ENCODE measurements at places on chromosomes 1 and 21.
A peak's percentile ranks its signal among the peaks of the same experiment; 100 is the strongest.

DNA sequence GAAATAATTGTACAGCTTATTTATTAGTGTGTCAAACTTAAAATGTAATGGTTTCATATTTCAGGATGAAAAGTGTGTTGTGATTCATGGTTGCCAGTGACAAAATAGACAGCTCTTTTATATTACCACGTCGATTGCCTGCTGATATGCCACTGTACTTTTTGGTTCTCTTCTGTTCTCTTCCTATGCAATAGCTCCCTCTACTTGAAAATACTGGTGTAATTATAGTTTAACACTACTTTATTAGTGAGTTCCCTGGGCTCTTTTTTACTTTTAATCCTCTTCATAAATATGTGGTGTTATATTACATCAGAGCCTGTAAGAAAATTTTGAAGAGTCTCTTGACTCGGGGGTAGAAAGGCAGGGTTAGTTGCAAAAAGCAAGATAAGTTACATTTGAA is 111.3 kb downstream of the PATJ start:
- DNase-seq, result peak; percentile 3

DNA sequence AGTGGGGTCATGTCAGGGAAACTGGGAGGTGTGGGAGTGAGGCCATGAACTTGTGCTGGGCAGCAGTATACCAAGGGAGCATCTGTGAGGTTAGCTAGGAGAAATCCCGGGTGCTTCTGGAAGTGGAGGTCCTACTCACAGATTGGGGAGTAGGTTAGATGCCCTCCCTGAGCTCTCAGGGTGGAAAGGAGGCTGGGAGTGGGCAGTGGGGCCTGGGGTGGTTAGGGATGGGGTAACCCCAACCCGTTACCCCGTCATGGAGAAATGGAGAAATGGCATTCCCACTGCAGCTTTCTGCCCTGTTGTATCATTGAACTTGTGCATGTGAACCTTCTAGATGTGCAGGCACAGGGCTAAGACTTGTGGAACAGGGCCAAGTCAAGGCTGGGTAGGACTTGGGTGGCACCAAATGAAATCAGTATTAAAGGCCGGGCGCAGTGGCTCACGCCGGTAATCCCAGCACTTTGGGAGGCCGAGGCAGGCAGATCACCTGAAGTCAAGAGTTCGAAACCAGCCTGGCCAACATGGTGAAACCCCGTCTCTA is 27.2 kb downstream of the EXOC8 start:
- no peak for DNase-seq

- no peak for DNase-seq
These were observed 139.4 kb downstream of the TPR start for GRCh38 chr1:186235696-186236095.

DNA sequence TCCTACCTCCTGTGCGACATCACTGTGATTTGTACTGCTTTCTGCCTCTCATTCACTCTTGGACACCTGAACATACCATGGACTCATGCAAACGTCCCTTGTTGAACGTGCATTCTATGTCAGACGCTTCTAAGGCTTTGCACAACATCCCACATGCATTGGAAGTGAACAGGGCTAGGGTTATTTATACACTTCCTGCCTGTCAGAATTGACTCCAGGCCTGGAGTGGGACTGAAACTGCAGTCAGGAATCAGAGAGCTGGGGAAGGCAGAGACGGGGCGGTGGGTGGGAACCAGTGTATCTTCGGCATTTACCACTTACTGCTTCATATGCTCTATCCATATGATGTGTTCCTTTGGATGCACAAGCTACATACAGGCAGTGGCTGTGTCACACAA is 81.4 kb upstream of the GALNT2 start:
- no peak for DNase-seq

GRCh38 chr1:32338637-32339145 is 2.7 kb upstream of the MARCKSL1 start:
- DNase-seq, result no peak

GRCh38 chr1:237152506-237153335 is 110.7 kb downstream of the RYR2 start:
- no peak for DNase-seq

GRCh38 chr21:43712268-43712942 is 6.5 kb upstream of the PDXK start:
- DNase-seq, result no peak

DNA sequence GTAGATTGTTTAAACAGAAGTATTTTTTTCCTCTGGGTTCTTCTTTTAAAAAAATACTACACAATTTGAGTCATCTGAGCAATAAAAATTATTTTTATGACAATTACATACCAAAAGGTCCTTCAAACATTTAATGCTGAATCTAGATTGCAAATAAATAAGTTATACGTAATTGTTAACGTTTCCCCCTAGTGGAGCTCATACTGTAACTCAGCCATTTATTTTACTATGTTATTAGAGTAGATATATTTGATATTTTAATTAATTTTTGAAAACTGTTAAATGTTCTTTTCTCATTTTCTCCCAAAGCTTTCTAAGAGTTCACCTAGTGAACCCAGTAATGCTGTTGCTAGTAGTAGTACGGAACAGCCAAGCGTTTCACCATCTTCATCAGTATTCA is 33.5 kb downstream of the ZMYM1 start:
- no peak for DNase-seq

DNA sequence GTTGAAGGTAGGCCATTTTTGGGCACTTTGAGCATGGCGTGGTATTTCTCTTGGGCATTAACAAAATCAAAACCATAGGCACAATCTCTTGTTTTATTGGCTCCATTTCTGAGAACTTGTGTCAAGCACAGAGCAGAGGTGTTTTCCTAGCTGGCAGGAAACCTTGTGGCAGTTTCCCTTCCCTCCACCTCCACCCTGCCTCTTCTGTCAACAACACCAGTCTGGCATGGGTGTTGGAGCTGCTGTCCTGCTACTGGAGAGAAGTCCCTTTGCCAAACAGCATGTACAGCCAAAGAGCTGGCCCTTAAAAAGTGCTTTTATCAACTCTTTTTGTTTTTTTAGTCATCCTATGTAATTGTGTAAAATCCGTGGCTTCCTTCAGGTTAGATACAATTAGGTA is 16.0 kb downstream of the ATP1A1 start:
- no peak for DNase-seq

DNA sequence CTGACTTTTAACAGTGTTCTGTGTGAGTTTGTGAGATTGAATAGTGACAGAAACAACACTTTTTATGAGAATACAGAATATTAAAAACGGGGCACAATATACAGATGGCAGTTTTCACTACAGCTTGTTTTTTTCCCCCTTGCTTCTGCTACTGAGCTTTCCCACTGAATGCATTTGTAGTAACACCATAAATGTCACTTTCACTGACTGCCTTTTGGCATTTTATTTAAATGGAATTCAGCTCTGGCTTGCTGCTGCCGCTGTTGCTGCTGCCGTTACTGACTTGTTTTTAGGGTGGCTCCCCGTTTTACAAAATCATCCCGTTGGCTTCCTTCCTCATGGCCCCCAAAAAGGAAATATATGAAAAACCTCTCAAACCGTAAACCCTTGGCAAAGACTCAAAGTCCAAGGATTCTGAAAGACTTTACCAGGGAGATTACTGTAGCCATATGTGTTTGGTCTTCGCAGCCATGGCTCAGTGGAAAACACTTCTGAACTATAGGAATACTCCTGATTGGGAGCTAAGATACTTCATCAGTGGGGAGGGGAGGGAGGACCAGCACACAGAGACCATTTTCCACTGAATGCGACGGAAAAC is 151.0 kb downstream of the NUF2 start:
- DNase-seq, result no peak

Data from inflammatory macrophage (primary cell).